Hematopoietic multipotent progenitor cell treated with erythropoietin and hydrocortisone succinate and interleukin-3 and kit ligand, for 4 days (in vitro differentiated cells): ENCODE measurements at places on chromosomes 4 and X.

DNA sequence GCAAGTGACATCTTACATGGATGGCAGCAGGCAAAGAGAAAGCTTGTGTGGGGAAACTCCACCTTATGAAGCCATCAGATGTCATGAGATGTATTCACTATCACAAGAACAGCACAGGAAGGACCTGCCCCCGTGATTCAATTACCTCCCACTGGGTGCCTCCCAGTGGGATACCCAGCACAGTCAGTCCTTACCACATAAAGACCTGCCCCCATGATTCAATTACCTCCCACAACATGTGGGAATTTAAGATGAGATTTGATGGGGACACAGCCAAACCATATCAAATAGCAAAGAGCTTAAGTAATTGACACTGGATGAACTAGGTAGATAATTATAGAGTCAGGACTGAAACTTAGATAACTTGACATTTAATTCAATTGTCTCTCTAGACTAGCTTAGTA lies 85.6 kb downstream of the SLIT2 start:
- DNase-seq = no peak

GRCh38 chr4:138910914-138911336 lies 104.7 kb upstream of the NOCT start:
- DNase-seq = peak; percentile 92

DNA sequence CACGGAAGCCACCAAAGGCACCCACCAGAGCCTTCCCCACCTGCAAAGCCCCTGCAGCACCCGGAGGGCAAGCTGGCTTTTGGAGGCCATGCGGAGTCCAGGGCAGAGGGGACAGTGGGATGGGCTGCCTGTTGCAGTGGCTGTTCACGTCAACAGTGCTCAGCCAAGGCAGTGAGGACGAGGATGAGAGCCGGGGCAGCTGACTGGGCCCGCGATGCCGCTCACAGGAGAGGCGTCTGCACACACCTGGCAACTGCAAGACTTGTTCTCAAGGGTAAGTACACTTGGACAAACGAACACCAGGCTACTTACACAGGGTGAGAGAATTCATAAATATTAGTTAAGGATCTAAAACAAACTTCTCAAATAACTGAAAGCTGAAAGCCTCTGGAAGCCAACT lies 19.6 kb downstream of the FGFR3 start:
- no peak for DNase-seq

DNA sequence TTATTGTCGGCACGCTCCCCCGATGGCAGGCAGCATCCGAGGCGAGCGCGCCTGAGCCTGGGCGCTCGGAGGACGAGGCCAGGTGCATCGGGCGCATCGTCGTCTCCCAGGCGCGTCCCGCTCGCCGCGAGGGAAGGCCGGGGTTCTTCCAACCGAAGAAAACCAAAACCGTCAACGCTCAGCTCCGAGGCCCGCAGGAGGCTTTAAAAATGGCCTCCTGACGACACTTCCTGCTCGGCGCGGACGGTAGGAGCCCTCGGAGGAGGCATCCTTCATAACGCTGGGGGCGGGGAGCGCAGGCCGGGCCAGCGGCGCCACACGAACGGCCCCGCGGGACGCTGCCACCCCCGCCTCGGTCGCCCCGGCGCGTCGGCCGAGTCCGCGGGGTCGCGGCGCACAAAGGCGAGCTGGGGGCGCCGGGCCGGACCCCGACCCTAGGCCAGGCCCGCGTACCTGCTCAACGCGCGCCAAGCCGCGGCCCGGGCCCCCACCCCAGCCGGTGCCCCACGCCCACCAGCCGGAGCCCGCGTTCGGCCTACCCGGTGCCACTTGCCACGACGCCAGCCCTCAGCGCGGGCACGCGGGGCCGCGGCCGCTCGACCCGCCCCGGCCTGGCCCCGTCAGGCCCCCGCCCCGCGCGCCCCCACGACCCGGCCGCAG lies 501 bp downstream of the ZNF518B start:
- DNase-seq = peak; percentile 79

GRCh38 chr4:164058776-164059445 lies 564.4 kb downstream of the TMA16 start:
- no peak for DNase-seq

GRCh38 chr4:185112104-185112503 lies 31.0 kb upstream of the SLC25A4 start:
- no peak for DNase-seq

DNA sequence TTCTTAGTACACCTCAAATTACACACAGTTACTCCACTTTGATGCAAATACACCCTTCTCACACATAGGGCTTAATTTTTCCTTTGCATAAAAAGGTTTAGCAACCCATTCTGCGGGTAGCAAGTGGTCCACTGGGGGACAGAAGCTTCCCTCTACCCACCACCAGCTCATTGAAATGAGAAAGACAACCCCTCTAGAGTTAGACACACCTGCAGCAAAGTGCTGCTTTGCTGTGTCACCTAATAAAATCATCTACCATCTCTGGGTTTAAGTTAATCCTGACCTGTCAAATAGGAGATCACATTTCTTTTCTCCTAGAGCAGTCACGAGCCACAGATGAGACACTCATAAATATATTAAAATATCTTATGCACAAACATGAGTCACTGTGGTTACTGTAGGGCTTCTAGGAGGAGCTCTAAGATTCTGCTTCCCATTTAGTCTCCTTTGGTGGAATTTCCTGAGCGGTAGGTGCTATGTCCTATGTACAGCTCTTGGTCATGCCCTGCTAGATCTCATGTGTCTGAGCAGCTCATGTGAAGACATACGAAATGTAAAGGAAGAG lies 11.9 kb downstream of the BMX start:
- peak; percentile 28 for DNase-seq

GRCh38 chrX:48802089-48802904 lies 430 bp downstream of the HDAC6 start:
- DNase-seq = peak; percentile 94
